Adrenal gland (tissue), 19 donors: ENCODE measurements at places on chromosomes 7 and 10. TPM values are rescaled to one million over a fixed set of nuclear protein-coding genes. Genes with fewer than 3 reads are reported as not detected.

GRCh38 chr7:52179934-52180333 is 855.5 kb upstream of the POM121L12 start:
- no peak for DNase-seq

The GBX1 gene
- polyA plus RNA-seq: not detected

GRCh38 chr10:34872820-34873219 is 57.7 kb upstream of the PARD3 start:
- DNase-seq: no peak

GRCh38 chr7:135078051-135078450 is 69.8 kb upstream of the TMEM140 start:
- no peak for DNase-seq

DNA sequence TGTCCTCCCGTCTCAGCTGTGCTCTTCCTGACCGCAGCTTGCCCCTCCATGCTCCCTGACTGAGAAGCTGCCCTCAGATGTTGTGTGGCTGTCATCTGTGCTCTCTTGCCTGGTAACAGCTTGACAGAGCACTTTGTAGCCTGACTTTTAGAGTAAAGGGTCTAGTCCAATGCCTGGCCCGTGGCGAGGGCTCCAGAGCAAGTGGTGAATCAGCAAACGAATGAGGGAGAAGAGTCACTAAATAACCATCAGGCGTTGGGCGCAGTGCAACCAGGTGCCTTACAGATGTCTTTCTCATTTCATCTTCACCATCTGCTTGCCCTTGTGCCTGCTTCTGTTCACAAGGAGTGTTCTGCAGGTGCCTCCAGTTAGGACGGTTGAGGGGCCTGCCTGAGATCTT is 45.6 kb downstream of the MKI67 start:
- no peak for DNase-seq

DNA sequence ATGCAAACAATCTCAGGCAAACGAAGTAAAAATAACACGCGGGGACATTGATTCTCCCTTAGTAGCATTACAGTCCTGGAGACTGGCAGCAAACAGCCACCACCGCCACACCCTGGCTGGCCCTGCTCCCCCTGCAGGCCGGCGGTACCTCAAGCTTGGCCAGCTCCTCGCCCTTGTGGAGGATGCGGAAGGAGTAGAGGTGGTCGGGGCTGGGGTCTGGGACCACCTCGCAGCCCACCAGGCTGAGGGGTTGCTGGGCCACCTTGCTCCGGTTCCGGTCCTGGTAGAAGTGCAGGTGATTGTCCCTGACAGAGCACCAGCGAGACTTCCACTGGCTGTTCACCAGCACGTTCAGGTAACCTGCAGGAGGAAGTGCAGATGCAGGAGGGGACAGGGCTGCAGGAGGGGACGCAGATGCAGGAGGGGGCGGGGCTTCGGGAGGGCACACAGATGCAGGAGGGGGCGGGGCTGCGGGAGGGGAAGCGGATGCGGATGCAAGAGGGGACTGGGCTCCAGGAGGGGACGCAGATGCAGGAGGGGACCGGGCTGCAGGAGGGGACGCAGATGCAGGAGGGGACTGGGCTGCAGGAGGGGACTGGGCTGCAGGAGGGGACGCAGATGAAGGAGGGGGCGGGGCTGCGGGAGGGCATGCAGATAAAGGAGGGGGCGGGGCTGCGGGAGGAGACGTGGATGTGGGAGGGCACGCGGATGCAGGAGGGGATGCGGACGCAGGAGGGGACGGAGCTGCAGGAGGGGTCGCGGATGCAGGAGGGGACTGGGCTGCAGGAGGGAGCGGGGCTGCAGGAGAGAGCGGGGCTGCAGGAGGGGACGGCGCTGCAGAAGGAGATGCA is 65.7 kb downstream of the VWA2 start:
- DNase-seq: peak; percentile 31
